ENCODE measurements at places on chromosomes 1 and 21.

GRCh38 chr1:53552981-53553733 lies 94.0 kb downstream of the DMRTB1 start:
- DNase-seq, result no peak

DNA sequence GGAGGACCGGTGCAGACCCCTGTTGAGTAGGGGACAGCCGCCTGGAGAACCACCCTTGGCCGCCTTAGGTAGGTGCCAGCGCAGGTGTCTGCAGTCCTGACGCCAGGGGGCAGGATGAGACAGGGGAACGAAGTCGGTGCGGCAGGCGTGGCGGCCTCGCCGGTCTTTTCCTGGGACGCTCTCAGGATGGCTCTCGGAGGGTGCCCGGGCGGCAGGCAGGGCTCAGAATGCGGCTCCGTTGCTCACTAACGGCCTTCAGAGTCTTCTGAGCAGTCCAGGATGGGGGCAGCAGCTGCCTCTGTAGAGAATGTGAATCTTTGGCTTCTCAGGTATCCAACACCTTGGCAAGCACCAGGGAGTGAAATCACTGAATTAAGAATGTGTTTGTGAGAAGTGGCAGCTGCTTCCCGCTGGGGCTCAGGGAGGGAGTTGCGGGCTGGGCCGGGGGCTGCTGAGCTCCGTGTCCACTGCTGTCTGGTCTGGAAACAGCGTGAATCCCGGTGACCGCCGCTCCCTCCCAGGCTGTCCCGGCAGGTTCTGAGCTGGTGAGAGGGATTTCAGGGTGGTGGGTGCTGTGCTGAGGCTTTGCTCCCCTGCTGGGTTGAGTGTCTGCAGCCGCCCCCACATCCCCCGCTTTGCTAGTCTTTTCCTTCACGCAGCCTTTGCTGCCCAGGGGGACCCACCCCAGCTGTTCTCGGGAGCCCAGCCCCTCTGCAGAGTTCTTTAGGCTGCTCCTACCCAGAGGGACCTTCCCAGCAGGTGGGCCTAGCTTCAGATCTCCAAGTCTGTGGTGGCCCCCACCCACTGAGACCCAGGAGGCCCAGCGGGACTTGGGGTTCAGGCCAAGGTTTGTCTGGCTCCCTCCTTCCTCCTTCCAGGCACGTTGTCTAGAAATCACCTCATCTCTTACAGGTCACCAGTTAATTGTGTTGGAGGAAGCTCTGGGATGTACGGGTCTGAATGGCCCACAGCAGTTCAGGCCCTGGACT lies 11.1 kb upstream of the C1orf174 start:
- DNase-seq, result peak; percentile 76

- DNase-seq, result no peak
Measured at GRCh38 chr1:229141271-229141670, 129.6 kb upstream of the RAB4A start.

DNA sequence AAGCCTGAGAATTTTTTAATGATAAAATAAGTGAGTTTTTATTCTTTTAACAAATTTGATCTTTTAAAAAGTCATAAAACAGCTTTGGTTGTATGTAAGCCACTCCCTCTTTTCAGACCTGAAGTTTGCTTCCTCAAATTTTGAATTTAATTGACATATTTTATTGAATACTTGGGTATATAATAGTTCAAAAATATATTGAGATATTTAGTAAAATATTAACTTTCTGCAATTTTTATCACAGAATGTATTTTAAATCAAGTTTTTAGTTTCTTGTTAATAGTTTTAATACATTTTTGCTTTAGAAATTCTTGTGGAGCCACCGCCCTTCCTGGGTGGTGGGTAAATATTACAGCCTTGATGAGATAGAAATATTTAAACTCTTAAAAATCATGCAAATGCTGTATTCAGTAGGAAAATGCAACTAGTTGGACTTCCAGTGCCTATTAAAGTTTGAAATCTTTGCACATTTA lies 867 bp downstream of the PTPRC start:
- DNase-seq, result peak; percentile 62

DNA sequence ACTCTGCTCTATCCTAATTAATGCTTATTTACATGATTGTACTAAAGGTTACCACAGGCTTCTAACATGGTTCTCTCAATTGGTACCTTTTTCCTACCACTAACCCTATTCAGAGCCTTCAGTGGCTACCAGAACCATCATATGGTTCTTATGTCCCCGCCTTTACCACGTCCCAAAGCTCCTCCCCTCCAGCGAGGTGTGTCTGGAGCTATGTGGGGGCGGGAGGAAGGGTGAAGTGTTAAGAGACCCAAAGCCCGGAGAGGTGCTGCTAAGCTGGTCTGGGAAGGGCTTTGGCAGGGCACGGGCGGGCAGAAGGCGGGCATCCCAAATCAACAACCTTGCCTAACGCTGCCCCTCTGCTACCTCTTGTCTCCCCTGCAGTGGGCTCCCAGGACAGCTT lies 10.0 kb downstream of the SPATA46 start:
- DNase-seq, result no peak

DNA sequence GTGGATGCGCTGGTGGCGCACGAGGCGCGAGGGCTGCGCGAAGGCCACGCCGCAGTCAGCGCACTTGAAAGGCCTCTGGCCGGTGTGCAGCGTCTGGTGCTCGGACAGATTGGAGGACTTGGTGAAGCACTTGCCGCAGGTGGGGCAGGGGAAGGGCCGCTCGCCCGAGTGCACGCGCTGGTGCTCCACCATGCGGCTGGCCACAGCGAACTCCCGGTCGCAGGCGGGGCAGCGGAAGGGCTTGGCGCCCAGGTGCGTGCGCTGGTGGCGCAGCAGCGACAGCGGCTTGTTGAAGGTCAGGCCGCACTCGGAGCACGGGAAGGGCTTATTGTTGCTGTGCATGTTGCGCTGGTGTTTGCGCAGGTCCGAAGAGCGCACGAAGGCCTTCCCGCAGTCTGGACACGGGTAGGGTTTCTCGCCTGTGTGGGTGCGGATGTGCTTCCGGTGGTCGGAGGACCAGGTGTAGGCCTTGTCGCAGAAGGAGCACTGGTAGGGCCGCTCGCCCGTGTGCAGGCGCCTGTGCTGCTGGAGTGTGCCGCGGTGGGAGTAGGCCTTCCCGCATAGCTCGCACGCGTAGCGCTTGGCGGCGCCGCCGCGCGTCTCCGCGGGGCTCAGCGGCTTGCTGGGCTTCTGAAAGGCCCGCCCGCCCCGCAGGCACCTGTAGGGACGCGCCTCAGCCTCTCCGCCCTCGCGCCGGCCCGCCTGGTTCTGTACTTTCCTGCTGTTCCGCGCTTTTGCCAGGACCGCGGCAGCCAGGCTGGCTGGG lies 4.7 kb downstream of the ZNF648 start:
- no peak for DNase-seq

DNA sequence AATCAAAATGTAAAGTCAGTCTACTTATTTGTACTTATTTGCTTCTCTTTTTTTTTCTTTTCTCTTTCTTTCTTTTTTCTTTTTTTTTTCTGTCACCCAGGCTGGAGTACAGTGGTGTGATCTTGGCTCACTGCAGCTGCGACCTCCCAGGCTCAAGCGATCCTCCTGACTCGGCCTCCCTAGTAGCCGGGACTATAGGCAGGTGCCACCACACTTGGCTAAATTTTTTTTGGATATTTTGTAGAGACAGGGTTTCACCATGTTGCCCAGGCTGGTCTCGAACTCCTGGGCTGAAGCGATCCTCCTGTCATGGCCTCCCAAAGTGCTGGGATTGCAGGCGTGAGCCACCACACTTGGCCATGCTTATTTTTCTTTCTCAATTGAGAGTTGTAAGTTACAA lies 98.8 kb upstream of the ZBTB40 start:
- no peak for DNase-seq

DNA sequence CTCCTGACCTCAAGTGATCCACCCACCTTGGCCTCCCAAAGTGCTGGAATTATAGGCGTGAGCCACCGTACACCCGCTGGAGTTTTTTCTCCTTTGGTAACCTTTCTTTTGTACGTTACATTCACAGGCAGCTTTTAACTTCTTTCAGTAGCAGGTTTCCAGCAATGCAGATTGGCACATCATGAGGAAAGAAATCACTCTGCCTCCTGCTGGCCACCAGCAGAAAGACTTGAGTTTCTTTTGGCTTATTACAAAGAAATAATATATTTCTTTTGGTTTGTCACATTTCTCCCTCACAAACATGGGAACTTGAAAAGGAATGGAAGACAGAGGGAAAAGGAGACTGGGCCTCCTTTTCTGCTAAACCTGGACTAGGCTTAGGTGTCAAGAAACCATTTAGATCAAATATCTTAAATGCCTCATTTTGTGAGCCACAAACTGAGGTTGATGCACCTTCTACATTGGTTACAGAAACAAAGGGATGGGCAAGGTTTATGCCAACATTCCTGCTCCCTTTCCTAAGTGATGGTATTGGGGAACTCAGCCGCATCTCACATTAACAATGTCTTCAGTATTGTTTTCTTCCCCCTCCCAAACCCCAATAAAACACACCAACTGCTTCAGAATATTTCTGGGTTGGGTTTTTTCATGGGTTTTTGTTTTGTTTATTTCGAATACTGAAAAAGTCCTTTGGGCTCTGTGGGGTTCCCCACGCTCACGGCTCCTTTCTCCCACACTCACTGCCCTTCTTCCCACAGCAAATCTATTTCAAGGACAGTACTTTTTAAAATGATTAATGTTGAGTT lies 7.7 kb downstream of the ENSA start:
- peak; percentile 34 for DNase-seq

DNA sequence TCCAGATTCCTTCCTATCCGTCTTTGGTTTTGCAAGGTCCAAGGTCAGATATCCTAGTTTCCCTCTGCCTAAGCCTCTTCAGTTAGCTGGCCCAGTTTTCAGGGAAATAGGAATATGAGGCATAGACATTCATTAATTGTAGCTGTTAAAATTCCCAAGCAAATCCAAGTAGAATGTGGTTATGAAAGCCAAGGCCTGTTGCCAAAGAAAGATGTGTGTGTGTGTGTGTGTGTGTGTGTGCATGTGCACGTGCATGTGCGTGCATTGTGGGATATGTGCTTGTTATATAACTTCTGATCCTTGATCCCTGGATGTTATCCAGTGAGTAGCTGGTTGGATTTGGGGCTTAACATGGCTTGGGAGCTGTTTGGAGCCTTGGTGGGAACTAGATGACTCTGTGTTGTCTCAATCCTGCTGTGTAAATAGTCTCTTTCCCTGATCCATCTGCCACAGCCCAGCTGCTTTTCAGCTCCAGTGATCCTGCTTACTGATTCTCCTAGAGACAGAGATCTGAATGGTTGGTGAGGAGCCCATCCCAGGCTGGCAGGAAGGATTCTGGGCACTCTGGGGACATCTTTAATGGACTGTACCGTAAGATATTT lies 70.6 kb upstream of the GCLM start:
- no peak for DNase-seq

- DNase-seq, result no peak
Measured at GRCh38 chr1:99704356-99704816, 58.5 kb downstream of the PALMD start.

- no peak for DNase-seq
Measured at GRCh38 chr1:203555511-203556046, 61.6 kb downstream of the OPTC start.

- peak; percentile 95 for DNase-seq
Measured at GRCh38 chr1:84853741-84854721, 39.0 kb downstream of the LPAR3 start.

GRCh38 chr1:41073971-41074370 lies 52.4 kb upstream of the SLFNL1 start:
- DNase-seq, result no peak

- DNase-seq, result no peak
Measured at GRCh38 chr1:14597343-14598006, 1.0 kb upstream of the KAZN start.

- DNase-seq, result no peak
Measured at GRCh38 chr1:19877181-19877750, 4.9 kb upstream of the OTUD3 start.

- no peak for DNase-seq
Measured at GRCh38 chr1:183023146-183023600, at the start of gene LAMC1. LAMC1 (plus strand) TSS chr1:183023420; CDS start chr1:183023717, 297 bp downstream.

GRCh38 chr1:203690730-203691129 lies 64.1 kb downstream of the ATP2B4 start:
- DNase-seq, result no peak

- DNase-seq, result no peak
Measured at GRCh38 chr1:118736322-118736721, 251.8 kb downstream of the TBX15 start.

- DNase-seq, result no peak
Measured at GRCh38 chr1:248590055-248590454, 7.4 kb downstream of the OR2T10 start.

GRCh38 chr21:31903896-31904295 lies 31.1 kb downstream of the HUNK start:
- no peak for DNase-seq

DNA sequence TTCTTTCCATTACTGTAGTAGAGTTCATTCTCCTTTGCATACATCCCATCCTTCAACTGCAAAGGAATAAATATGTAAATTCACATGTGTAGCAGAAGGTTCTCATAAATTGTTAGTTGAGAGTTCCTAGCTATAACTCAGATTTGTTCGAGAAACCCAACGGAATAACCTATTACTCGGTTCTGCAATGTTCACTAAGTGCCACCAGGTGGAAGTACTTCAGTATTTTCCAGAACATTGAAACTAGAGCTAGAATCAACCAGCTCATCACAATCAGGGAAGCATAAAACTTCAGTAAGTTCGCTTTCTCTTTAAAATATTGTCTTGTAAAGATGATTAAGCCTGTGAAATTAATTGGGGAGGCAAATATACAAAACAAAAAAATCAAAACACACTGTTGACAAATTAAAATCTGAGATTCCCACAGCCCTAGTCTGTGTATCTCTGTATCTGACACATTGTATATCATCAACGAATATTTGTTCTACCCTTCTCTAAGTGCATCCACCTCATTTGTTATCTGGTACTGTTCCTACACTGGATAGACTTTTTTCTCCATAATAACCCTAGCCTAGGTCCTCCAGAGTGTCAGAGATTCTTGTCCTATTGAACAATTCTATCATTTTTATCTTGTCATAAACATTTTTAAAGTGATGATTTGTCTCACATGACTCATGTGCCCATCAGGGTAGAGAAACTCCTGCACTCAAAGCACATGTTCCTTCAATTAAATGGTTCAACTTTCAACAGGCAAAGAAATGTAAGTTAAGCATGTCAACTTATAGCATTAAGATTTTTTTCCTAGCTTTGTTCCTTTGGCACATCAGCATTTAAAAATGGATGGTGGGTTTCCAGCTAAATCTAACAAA lies 31.9 kb downstream of the MROH9 start:
- peak; percentile 3 for DNase-seq

DNA sequence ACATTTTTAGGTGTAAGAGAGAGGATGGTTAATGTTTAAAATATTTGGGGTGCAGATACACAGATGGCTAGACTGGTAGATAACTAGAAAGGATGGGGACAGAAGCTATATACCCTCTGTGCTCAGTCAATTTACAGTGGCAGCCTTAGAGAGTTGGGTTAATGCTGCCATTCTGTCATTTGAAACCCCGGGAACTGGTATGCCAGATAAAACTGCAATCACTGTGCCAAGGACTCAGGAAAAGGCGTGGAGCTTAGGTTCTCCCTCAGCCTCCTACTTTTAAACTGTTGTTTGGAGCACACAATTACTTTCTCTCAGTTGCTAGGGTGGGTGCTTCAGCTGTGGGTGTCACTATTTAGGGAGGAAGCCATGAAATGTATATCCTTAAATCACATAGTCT lies 90.0 kb upstream of the HNRNPU start:
- no peak for DNase-seq

- DNase-seq, result no peak
Measured at GRCh38 chr1:202056644-202057334, 46.4 kb downstream of the ELF3 start.
